ENCODE measurements at places on chromosomes 3 and 15.

GRCh38 chr15:64634027-64634426, 141.4 kb downstream of the RBPMS2 start:
- peak; percentile 17 for DNase-seq

DNA sequence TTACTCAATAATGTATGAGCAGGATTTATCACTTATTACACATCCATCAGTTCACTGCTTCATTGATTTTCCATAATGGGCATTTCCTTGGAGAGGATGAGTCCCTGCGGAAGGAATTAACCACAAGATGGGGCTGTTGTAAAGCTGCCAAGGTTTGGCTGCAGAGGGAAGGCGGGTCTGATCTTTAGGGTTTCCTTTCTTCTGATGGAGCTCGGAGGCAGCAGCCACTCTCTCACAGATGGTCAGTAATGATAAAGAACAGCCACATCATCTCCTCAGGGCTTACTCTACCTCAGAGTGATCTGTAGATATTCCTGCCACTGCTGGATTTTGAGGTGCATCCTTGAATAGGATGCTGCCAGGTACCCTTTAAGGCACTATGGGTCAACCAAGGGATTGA, 115.2 kb downstream of the USP13 start:
- DNase-seq = no peak

DNA sequence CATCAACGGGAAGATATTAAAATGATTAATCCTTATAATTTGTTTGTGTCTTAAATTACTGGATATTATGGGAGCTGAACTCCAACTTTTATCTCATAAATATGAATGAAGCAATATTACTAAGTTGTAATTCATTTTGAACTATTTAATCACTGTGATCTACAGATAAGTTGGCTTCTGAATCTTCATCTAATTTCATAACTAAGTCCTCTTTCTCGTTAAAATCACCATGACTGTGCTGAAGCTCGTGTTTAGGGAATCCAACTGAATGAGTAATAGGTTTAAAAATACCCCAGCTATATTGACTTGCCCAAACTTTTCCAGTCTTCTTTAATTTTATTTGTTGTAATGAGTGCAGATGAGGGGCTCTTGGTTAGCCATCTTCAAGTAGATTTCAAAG, 14.1 kb downstream of the MDFIC2 start:
- no peak for DNase-seq

DNA sequence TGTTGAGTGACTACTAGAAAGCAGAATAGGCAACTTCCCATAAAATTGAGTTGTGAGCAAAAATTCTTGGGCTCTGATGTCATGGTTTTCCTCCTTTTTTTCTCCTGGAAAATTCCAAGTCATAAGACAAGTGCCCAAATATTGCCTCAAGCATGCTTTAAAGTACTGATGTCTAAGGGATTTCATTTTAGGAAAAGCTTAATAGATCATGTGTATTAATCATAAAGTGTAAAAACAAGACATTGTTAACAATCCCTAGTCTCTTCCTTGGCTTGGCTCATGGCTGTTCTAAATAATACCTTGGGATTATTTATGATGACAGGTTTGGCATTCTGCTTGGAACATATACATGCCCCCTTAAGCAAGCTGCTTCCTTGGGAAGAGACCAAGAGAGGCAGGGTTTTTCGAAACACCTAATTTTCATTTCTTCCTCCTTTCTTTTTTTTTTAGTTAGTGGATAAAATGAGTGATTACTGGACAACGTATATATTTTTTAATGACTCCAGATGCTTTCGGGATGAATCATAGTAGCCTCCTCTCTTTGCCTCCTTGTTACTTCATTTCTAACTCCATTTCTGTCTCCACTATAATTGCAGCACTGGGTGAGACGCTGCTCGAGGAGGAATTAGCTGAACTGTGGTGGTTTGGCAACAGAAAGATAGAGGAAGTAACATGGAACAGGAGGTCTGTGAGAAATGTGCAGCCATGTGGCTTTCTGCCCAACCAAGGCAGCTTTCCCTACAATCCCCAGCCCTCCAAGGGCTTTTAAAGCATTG, 104.9 kb downstream of the TPRG1 start:
- no peak for DNase-seq

- DNase-seq = no peak
Observed at GRCh38 chr3:102129760-102130608, 280.7 kb downstream of the NFKBIZ start.

DNA sequence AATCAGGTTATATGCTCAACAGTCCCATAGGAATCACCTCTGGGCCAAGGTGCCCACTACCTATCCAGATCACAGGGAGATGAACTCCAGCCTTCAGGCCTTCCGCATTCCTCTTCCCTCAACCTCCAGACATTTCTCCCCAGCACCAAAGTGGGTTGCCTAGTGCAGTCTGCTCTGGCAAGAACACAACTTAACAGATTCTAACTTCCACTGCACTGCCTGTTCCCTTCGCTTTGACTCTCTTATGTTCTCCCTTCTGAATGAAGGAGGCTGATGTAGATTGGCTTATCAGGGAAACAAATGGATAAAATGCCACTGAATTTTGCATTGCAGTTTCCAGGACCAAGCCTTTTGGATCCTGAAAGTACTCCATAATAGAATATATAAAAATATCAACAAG, 106.3 kb downstream of the SRGAP3 start:
- DNase-seq = no peak

GRCh38 chr15:51721199-51721960, 16.1 kb downstream of the LYSMD2 start:
- DNase-seq = no peak

- no peak for DNase-seq
Observed at GRCh38 chr3:151356794-151357462, 27.6 kb upstream of the P2RY13 start.

- no peak for DNase-seq
Observed at GRCh38 chr3:19342389-19342788, 194.1 kb downstream of the KCNH8 start.

- DNase-seq = no peak
Observed at GRCh38 chr15:62758126-62758951, 284.2 kb upstream of the TPM1 start.

DNA sequence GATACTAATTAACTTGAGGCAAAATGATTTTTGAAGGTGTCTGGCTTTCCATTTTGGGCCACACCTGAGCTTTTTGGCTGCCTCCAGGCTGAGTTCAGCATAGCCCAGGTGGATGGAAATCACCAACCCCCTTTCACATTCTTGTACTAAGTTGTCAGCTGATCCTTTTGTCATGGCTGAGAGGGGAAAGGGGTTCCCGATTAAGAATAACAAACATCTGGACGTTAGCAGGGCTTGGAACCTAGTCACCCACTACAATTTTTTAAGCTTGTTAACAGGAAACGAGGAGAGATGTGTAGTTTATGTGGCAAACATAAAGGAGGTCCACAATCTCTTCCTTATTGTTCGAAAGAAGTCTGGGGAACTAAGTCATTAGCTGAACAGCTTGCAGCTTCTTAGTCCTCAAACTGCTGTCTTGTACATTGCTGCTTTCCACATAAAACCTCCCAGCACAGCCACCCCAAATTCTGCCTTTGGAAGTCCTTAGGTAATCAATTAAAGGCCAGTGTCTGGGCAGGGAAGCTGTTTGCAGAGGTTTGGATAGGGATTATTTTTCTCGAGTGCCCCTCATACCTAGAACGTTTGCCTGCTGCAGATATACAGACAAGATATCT, 5.0 kb downstream of the NR2F2 start:
- DNase-seq = no peak

- DNase-seq = no peak
Observed at GRCh38 chr3:38278841-38279240, 3.3 kb upstream of the SLC22A14 start.
